ENCODE measurements at places on chromosomes 6 and 20. TPM values are rescaled to one million over a fixed set of nuclear protein-coding genes. Genes with fewer than 3 reads are reported as not detected.

- H3K27me3 ChIP-seq = no peaks in the 10 kb centered on the region
- peaks cover 6% of the 10 kb centered on the region for H3K36me3 ChIP-seq
- DNase-seq = no peak
- peaks cover 29% of the 10 kb centered on the region for H3K4me1 ChIP-seq
Measured at GRCh38 chr6:96520171-96521115, 1.2 kb upstream of the UFL1 start.

- no peaks in the 10 kb centered on the region for H3K27me3 ChIP-seq
- H3K4me3 ChIP-seq = no peak overlapping the region
- H3K36me3 ChIP-seq = no peaks in the 10 kb centered on the region
- no peaks in the 10 kb centered on the region for H3K4me1 ChIP-seq
Measured at GRCh38 chr6:134480593-134480992, 162.7 kb upstream of the SGK1 start.

DNA sequence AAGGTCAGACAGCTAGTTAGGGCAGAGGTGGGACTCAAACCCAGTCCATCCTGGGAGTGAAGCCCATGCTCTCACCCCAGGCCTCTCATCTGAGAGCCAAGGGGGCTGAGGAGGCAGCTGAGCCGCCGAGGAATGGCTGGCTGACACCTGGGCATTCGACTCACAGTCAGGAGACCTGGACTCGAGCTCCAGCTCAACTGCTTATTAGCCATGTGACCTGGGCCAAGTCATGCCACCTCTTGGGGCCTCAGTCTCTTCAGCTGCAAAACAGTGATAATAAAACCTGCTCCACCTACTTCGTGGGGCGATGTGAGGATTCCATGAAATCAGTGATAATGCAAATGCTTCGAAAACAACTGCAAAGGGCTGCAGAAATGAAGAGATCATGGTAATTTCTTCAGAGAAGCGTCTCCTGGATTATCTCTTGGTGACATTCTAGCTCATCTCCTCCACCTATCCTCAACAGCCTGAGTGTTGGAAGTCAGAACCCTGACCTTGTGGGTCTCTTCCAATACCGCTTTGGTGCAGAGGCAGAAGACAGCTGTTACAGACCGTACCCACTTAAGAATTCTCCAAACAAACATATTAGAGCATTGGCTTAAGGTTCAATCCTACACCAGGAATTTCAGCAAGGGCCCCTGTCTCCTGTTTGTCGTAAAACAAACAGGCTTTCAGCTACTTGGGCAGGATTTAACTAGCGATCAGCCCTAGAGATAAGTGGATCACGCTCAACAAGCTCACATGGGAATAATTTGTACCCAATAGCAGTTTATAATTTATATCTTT is 60.0 kb upstream of the PIM1 start:
- no peaks in the 10 kb centered on the region for H3K36me3 ChIP-seq
- no peak for DNase-seq
- peak overlapping the region; percentile 41 for H3K27ac ChIP-seq
- H3K4me1 ChIP-seq = peaks cover 10% of the 10 kb centered on the region
- H3K4me3 ChIP-seq = no peak overlapping the region

GRCh38 chr6:153367021-153367420 is 235.9 kb upstream of the RGS17 start:
- no peak for DNase-seq
- H3K27me3 ChIP-seq = no peaks in the 10 kb centered on the region
- H3K4me1 ChIP-seq = no peaks in the 10 kb centered on the region

SLC35D3 gene
- total RNA-seq = 0.16 TPM

Measured in sigmoid colon (tissue), 7 donors.